ENCODE measurements at places on chromosomes 3 and 15.

- DNase-seq: no peak
Observed at GRCh38 chr15:101477851-101478362, 11.6 kb downstream of the PCSK6 start.

DNA sequence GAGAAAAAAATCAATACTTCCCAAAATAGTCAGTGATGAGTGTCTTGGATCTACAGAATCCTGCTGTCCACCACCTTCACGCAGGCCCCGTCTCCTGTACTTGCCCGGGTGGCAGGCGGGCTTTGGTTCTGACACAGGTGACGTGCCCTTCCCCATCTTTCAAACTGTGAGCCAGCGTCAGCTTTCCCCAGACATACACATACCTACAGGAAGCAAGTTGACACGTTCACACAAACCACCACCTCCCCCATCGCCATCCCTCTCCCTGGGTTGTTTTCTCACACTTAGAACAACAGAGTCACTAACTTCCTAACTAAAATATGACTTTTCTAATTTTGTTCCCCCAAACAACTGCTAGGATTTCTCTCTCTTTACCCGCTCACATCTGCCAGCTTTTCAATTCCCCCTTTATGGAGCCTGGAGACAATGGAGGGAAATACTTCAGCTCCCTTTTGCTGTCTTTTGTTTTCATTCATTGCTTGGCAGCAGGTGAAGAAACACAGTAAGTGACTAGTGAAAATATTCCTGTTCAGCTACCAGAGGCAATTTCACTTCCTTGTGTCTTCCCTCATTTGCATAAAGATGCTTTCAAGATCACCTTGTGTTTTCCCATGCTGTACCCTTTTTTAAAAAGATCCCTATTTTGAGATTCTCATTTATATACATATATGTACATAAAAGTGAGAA is 248.3 kb downstream of the SLCO3A1 start:
- DNase-seq: no peak

DNA sequence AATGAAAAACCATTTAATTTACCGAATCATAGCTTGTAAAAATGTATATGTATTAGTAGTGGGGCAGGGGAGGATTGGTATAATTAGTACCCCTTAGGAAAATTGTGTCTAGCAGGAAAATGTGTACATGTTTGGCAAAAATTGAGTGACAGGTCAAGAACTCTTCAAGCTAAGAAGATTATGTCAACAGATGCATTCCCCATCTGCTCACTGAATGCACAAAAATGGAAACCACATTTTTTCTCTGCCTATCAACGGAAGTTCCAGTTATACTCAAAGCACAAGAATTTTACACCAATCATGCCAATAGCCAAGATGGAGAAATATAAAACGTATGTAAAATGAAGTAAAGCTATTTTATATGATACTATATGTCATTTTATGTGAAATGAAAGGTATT is 377.8 kb downstream of the KCNH8 start:
- DNase-seq: no peak

DNA sequence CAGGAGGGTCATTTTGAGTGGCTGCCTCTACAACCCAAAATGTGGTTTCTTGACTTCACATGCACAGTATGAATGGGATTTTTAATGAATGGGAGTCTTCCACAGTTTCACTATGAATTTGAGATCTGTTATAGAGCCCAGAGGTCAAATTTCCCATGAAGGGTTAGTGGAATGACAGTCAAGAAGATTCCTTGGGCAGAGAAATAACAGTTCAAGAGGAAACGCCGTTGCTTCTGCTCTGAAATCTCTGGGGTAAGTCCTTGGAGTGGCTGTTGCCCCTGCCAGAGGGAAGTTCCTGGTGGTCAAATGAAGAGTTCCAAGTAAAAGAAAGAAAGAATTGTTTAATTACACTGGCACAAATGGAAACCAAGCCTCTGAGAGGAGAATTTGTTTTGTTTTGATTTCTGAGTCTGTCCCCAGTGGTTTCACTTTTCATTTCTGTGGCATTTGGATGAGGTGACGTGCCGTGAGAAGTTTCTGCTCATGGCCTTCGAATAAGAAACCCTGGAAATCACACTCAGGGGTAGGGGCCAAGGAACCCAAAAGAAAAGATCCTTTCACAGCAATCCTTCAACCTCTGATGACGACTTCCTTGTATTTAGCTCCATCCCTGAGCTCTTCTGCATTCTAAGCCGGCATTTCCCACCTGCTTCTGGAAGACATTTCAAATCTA is 77.5 kb upstream of the IL12A start:
- DNase-seq: no peak

DNA sequence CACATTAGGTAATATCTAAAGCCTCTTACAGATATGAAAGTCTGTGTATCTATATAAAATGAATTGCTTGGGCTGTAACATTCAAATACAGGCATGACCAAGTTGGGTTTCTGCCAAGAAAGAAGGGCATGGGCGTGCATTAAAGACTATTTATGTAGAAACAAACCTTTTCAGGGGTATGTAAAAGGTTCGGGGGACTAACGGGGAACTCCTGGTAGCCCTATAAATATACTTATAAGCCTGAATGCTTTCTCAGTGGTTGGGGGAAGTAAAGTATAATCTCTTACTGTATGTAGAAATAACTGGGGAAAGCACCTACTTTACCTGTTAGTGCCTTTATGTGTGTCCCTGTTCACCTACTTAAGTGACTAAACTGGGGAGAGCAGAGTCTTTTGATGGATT is 154.5 kb upstream of the TBL1XR1 start:
- DNase-seq: no peak

DNA sequence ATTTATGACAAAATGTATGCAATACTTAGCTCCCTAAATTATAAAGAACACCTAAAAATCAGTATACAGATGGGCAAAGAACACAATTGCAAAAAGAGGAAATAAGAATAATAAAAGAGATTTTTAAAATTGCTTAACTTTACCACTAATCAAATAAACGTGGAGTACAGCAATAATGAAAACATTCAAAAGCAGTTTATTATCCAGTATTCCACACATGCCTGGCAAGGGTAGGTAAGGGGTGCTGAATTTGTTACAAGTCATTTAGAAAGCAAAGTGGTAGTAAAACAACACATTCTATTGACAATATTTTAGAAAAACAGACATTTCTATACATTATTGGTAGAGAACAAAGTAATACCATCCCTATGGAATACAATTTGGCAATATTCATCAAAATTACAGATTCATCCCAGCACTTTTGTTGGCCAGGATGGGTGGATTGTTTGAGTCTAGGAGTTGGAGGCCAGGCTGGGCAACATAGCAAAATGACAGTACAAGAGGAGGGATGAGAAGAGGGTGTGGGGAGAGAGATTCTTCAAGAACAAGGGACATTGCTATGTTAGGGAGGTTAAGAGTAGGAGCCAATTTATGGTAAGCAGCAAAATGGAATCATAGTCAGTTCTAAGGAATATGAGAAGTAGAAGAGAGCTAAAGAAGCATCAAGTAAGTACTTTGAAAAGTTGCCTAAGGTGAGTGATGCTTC is 3.7 kb upstream of the ACKR4 start:
- DNase-seq: no peak

GRCh38 chr3:154926721-154927120 is 153.4 kb upstream of the MME start:
- DNase-seq: no peak

DNA sequence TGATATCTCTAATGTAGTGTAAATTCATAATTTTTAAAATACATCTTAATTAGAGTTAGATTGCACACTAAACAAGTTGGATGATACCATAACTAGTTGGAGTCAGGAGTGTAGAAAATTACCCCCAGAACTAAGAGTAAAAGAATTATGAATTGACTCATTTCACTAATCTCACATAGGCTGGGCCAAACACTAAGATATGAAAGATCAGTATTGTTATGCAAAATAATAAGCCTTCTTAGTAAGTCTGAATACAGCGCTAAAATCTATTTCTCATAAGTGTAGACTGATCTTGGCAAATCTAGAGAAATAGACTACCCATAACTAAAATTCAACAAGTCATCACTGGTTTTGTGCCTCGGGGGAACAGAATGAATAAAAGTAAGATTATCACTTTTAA is 979.0 kb downstream of the ROBO1 start:
- DNase-seq: no peak

- no peak for DNase-seq
Observed at GRCh38 chr3:155076888-155077287, 3.2 kb upstream of the MME start.

DNA sequence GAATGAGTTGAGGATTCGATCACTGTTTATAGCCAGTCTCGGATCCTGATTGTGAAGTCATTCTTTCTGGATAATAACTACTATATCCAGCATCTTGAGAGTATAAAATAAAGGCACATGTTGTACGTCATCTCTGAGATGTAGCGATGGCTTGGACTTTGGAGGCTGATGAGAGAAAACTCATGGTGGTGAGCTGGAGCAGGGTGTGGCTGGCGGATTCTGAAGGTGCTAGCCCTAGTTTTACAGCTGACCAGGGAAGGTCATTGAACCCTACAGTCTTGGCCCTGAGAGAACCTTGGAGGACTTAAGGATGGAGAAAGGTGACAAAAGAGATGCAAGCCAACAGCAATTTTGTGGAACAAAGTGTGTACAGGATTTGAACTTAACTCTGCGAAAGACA is 153.8 kb downstream of the IGF1R start:
- no peak for DNase-seq

DNA sequence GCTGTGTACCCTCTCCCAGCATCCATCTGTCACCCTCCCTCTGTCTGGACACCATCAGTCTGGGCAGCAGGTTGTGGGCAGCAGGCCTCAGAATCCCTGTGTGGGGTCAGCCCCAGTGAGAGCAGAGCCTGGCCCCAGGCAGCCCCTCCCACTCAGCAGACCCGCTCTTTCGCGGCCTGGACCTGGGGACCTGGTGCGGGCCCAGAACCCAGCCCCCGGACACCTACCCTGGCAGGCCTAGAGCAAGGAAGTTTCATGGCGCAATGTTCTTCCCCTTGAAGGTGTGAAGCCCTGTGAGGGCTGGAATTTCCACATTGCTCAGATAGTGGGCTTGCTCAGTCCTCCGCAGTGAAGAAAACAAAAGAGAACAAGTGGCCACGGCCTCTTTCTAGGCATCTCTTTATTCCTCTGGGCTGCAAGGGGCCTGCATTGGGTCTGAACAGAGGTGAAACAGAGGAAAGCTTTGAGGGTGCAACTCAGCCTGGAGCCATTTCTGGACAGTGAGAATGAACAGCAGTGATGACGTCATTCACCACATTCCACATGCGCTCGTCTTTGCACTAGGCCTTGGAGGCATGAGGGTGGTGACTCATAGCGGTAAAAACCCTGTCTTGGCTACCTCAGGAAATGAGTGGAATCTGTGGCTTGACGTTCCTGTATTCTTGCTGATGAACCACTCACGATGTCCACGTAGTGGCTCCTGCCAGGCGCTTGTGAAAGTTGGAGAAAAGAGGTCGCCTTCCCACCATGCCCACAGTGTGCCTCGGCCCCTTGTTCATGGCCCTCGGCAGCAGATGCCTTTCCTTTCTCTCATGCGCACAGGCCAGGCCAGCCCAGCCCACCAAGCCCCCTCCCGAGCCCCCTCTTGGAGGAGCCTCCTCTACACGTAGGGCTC is 66.1 kb downstream of the SLC30A4 start:
- DNase-seq: no peak

DNA sequence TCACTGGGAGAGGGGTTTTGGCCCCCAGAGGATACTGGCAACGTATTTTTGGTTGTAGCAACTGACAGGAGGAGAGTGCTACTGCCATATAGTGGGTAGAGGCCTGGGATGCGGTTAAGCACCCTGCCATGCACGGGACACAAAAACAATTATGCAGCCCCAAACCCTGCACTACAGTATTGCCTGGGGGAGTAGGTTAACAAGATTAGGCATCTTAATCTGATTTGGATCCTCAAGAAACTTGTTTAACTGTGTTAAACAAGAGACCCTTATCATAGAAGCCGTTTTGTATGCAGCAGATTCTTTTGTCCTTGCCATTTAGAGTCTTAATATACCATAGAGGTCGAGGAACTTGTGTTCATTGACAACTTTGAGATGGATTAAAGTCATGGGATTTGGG is 3.4 kb downstream of the PHLDB2 start:
- DNase-seq: no peak

DNA sequence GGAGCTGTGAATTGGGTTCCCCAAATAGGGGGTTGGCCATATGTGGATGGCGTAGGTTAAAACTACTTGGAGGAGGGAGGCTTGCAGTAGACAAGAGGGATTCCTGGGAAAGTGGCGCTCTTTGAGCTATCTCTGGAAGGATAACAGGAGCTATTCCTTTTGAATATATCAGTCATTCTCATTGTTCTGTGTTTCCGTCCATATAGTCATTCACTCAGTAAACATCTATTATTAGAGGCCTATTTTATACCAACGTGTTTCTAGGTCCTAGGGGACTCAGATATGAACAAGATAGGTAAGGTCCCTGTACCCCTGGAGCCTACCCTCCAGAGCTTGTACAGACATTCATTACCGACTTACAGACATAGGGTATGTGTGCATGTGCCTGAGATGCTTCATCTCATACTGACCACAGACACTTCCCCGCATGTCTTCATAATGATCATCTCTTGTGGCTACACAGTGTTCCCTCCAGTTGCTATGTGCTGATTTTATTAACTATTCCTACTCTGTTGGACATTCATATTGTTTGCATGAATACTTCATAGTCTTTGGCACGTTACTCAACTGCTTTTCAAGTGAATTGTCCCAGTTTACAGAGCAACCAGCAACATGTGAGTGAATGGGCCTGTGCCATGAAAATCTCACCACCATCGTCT is 55.8 kb upstream of the VILL start:
- no peak for DNase-seq

DNA sequence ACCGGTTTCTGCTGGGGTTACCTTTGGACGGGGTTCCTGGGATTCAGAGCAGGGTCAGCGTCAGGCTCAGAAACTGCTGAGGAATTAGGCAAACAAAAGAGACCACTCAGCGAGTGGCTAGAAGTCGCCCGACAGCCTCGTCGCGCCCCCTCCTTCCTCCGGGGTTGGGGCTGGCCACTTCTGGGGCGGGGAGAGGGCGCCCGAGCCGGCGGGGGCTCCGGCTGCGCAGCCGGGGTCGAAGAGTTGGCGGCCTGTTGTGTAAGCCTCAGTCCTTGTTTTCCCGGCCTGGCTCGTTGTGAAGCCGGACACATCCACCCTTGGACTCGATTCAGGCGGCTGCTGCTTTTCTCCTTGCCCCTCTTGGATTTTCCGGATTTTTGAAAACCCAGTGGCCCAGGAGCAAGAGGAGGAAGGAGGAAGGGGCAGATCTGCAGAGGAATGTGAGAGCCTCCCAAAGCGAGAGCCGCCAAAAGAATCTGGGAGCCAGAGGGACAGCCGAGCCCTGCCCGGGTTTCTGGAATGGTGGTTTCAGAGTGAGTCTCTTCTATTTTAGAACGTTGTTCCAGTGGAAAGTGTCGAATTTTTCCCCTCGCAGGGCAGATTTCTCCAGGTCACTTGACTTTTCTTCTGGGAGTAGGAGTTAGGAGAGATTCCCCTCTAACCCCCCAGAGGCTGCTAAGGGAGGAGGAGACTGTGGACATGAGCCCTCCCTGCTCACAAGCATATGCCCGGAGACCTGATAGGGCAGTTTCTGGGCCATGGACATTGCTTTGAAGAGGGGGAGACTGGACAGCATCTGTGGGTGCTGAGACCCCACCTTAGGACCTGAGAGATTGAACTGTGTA is 666 bp downstream of the SNX33 start:
- DNase-seq: no peak
